ENCODE measurements at places on chromosomes 12 and 14.

- no peak for DNase-seq
Measured at GRCh38 chr12:91978143-91978542, 167.5 kb downstream of the BTG1 start.

DNA sequence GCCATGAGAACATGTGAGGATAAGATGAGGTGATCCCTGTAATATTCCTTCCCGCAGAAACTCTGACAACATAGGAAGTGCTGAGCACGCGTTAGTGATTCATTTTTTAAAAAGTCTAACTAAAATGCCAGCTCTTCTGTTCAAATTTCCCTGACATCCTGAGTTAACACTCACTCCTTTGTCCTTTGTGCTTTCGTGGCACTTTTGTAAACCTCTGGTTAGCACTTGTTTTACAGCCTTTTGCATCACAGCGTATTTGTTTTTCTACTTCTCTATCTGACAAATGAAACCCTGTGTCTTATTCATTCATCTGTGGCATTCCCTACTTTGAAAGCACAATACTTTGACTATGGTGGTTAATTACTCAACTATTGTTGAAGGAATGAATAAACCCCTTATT, 313.6 kb downstream of the NUAK1 start:
- no peak for DNase-seq

- DNase-seq = no peak
Measured at GRCh38 chr14:105363847-105364708, 34.3 kb upstream of the TEX22 start.

DNA sequence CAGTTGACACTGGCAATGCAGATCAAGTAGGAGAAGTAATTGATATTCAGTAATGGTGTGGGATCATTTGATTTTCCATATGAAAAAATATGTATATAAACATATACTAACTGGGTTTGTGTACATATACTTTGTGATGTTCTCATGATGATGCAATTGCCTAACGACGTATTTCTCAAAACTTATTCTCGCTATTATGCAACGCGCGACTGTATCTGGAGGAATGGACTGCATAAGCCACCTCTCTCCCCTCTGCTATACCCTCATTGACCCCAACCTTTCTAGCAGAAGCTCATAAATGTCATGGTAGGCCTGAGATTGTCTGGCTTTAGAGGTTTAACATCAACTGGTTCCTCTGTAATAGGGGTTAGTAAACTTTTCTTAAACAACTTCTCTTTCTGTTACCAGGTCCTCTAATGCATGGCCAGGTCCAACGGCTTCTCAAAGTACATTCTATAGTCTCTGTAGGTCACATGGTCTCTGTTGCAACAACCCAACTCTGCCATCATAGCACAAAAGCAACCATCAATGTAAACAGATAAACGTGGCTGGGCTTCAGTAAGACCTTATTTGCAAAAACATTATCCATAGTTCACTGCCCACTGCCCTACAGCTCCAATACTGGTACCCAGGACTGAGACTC, 59.3 kb downstream of the FOXN3 start:
- DNase-seq = no peak

DNA sequence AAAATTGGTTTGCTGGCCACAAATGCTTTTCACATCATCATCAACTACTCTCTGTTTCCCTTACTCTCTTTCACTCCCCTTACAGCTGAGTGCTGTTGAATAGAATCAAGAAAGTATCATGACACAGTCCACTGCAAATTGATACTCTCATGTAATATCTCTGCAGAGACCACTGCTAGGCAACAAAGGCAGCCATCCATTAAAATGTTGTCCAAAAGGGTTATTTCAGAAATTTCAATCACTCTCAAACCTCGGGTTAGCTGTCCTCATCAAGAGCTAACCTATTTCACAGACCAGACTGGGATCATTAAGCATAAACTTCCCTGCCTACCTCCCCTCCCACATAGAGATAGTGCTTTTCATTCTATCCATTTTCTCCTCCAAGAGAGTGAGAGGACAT, 186.7 kb downstream of the PLCZ1 start:
- DNase-seq = no peak

GRCh38 chr14:74898694-74899093, 17.0 kb downstream of the DLST start:
- DNase-seq = no peak

DNA sequence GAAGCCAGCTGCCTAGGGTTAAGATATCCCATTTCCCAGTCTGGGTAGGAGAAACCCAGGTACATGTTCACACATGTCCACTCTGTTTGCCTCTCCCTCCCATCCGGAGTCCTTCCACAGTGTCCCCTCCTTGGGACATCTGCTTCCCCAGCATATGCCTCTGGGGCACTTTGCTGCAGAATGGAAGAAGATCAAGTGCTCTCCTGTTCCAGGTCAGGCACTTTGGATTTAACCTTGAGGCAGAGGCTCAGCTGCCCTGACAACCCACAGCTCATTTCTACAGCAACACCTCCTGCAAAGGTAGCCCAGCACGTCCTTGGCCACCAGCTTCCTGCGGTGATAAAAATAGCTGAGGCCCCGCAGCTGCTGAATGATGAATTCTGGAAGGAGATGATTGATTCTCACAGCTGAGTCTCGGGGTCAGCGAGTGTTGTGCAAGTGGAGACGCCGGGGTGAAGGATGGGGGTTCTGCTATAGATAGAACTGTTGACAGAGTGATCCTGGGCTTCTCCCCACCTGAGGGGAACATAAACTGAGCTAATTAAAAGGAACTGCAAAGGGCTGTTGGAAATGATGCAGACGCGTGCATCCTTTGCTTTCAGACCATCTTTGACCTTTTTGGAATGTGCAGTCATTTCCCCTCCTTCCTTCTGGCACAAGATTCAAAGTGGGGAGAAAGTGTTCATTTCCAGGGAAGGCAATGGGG, 145.0 kb downstream of the SLC38A6 start:
- DNase-seq = no peak

DNA sequence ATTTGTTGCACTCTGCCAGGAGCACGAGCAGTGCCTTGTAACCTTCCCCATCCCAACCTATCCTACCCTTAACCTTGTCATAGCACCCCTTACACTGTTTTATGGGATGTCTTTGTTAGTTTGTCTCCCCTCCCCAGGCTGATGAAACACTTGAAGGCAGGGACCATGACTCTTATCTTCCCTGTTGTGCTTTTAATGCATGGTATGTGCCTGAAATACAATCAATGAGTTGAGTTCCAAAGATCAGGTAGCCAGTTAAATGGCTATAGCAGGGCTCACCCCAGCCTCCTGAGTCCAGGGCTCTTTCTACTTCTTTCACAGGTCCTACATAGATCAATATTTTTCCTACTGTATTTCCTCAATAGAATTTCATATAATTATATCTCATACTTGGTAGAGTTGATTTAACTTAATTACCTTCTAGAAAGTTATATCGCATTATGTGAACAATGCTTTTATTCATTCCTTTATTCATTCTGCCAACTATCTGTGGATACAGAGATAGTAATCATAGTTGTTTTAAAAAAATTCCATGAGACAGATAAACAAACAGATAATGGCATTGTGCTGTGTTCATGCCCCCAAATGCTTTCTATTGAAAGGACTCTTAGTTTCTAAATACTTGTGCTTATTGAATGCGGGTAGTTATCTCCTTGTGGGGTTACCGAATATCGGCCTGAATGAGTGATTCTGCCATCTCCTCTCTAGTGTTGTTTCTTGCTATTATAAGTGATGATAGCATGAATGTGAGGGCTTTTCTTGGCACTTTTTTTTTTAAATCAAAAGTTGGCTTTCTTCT, 347.4 kb downstream of the NPAS3 start:
- no peak for DNase-seq

- no peak for DNase-seq
Measured at GRCh38 chr14:102220031-102220430, 80.3 kb downstream of the WDR20 start.

- DNase-seq = no peak
Measured at GRCh38 chr12:19550626-19551025, 111.3 kb downstream of the AEBP2 start.

DNA sequence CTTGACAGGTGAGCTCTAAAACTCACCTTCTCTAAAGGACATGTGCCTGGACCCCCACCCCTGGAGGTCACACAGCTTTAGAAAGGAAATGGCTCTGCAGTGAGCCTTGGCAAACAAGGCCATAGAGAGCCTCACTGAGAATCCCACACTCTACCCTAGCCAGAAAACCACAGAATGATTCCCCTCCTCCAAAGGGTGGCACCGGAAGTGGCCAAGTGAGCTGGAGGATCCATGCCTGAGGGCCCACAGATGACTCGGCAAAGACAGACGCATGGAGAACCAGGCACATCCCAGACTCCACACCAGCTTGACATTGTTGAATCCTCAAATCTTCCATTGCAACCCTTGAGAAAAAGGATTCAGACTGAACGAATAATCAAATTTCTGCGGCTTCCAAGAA, 54.2 kb upstream of the PTHLH start:
- no peak for DNase-seq

DNA sequence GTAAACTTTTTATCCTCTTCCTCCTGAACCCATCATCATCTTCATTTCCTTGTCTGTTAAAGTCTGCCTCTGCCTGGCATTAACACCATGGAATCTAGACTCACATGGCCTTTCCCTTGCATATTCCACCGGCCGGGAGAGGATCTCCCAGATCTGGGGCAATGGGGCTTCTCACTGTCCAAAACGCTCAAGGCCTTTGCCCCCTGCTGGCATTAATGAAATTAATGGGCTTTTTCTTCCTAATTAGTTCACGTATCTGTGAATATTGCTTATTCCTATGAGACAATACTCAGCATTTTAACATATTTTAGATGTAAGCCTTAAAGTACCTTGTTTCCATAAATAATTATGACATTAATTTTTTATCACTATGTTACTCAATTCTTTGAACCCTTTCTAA, 42.9 kb upstream of the CAPRIN2 start:
- DNase-seq = no peak

- DNase-seq = no peak
Measured at GRCh38 chr12:18146363-18146762, 56.4 kb upstream of the RERGL start.

DNA sequence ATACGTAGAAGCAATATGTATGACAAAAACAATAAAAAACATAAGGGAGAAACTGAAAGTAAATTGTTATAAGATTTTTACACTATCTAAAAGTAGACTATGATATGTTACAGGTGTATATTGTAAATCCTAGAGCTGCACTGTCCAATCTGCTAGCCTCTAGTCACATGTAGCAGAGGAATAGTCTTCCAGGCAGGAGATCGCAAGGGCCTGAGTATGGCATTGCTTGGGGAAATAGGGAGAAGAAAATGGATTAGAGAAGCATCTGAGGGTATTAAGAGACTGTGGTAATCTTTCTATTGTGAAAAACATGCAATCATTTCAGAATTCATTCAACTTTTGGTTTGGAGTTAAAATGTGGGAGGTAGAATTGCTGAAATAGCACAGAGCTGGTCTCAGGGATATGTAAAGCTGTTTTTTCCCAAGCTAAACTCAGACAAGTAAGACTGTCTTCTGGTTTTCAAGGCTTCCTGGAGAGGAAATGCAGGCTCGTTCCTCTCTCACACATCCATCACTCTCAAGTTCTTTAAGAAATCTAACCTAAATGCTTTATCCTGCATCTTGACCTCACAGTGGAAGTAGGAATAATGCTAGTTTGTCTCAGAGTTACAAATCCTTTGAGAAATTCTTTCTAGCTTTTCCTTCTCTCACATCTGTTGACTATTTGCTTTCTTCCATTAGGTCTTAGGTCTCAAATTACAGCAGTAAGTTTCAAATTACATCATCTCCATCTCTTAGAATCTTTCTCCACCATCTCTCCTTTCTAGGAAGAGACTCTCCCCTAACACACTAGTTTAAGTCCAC, 7.6 kb upstream of the CCDC184 start:
- no peak for DNase-seq

DNA sequence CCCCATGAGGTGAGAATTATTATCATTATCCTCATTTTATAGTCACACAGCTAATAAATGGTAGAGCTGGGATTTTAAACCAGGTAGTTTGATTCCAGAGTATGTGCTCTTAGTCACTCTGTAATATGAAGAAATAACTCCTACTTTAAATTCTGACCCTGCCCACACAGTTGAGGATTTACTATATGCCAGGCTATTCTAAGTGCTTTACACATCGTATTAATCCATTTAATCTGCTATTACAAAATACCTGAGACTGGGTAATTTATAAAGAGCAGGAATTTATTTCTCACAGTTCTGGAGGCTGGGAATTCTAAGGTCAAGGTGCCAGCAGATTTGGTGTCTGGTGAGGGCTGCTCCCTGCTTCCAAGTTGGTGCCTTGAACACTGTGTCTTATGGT, 19.6 kb upstream of the WIF1 start:
- no peak for DNase-seq

Measured in vagina (tissue), 2 donors.